ENCODE measurements at places on chromosomes 1 and 21. TPM values are rescaled to one million over a fixed set of nuclear protein-coding genes. Genes with fewer than 3 reads are reported as not detected.

LCA5L gene
- 1.6 TPM for total RNA-seq

PKNOX1 gene
- 7.0 TPM for total RNA-seq

ATF3 gene
- total RNA-seq, result 32.6 TPM

CCDC17 gene
- 0.48 TPM for total RNA-seq

ADAMTSL4 gene
- total RNA-seq, result 5.6 TPM

CGN gene
- total RNA-seq, result 1.1 TPM

NMNAT2 gene
- 0.42 TPM for total RNA-seq

UBE2G2 gene
- total RNA-seq, result 37.2 TPM

TEKT2 gene
- total RNA-seq, result not detected

AADACL3 gene
- not detected for total RNA-seq

ADAM30 gene
- total RNA-seq, result not detected

PLA2G2D gene
- total RNA-seq, result not detected

DFFB gene
- 4.2 TPM for total RNA-seq

ABCG1 gene
- 3.6 TPM for total RNA-seq

NOS1AP gene
- 0.51 TPM for total RNA-seq

ACADM gene
- total RNA-seq, result 25.6 TPM
